Frontal cortex (tissue), 4 donors: ENCODE measurements at places on chromosomes 7 and 10. TPM values are rescaled to one million over a fixed set of nuclear protein-coding genes. Genes with fewer than 3 reads are reported as not detected.

Gene AKR1C3
- total RNA-seq: 2.4 TPM

Gene SLC13A1
- not detected for total RNA-seq

Gene SLC16A12
- total RNA-seq: 1.2 TPM

Gene ASAH2
- total RNA-seq: 2.9 TPM

Gene WNT8B
- total RNA-seq: not detected

Gene TMEM139
- not detected for total RNA-seq

Gene ASB13
- total RNA-seq: 18.8 TPM

Gene NKX2-3
- total RNA-seq: under 0.01 TPM

Gene TFEC
- total RNA-seq: 0.82 TPM

Gene ZNF25
- total RNA-seq: 66.0 TPM

Gene DGKI
- total RNA-seq: 98.6 TPM

Gene PDK4
- total RNA-seq: 2.9 TPM

Gene PDE6C
- total RNA-seq: not detected

Gene BLOC1S2
- total RNA-seq: 52.2 TPM

DNA sequence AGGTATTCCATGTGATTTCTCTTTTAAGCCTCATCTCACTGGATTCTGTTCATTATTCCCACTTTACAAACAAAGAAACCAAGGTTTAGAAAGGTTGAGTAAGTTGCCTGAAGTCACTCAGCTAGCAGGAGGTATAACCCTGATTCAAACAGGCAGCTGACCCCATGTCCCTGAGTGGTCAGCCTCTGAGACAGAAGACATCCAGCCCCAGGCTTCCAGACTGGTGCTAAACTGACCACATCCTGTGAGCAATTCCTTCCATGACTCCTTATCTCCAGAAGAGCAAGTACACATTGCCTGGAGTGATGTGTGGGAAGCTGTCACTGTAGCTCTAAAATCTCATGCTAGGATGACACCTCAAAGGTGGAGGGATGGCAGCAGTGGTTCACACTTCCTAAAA is 3.7 kb downstream of the PLPP4 start:
- no peak for DNase-seq

- DNase-seq: no peak
Observed at GRCh38 chr7:98870807-98871491, 1.1 kb upstream of the TMEM130 start.

- no peak for DNase-seq
Observed at GRCh38 chr10:104317726-104318299, 20.5 kb downstream of the ITPRIP start.

- no peak for DNase-seq
Observed at GRCh38 chr7:114218283-114218682, 196.3 kb upstream of the FOXP2 start.

GRCh38 chr7:7764520-7765396 is 46.4 kb upstream of the RPA3 start:
- no peak for DNase-seq

DNA sequence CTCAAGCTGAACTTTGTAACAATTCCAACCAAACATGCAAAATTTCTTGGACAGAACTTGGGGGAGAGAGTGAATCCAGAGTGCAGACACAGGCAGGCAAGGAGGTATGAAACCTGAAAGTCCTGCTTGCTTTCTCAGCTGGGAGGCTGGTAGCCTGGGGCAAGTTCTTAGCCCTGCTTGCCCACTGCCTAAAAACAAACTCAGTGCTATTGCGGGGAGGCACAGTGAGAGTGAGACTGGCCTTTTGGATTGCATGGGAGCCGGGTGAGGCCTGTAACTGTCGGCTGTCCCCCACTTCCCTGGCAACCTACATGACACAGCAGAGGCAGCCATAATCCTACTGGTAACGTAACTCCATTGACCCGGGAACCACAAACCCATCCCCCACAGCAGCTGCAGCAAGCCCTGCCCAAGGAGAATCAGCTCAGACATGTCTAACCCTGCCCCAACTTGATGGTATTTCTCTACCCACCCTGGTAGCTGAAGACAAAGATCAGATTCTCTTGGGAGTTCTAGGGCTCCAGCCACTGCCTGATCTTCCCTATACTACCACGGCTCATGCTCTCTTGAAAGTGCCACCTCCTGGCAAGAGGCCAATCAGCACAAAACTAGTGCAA is 663.6 kb downstream of the GRM8 start:
- DNase-seq: no peak

DNA sequence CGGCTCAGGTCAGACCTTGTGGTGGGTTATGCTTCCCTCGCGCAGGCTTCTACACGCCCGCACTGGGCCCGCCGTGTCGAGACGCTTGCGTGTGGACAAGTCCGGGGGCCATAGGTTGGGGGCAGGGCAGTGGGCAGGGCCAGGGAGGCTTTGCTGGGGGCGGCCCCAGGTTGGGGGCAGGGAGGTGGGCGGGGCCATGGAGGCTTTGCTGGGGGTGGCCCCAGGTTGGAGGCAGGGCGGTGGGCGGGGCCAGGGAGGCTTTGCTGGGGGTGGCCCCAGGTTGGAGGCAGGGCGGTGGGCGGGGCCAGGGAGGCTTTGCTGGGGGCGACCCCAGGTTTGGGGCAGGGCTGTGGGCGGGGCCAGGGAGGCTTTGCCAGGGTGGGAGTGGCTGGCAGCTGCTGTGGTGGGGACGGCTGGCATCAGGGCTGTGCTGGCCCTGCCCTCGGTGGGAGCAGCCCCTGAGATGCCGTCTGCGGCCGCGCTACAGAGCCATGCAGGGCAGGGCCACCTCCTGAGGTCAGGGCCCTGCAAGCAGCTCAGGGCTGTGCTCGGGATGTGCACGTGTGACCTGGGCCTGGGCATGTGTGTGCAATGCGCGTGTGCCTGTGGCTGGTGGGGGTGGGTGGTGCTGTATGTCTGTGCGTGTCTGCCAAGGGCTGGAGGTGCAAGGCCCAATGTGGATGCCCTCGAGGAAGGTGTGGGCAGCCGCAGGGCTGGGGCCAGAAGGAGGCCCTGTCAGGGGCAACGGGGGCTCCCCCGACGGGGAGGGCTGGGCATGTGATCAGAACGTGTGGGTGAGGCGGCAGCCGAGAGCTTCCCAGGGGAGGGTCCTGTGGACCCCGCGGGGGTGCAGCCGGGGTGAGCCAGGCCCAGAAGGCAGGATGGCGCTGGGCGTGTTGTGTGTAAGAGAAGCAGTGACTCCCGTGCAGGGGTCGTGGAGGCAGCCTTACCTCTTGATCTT is 72.5 kb upstream of the NKX6-2 start:
- no peak for DNase-seq

DNA sequence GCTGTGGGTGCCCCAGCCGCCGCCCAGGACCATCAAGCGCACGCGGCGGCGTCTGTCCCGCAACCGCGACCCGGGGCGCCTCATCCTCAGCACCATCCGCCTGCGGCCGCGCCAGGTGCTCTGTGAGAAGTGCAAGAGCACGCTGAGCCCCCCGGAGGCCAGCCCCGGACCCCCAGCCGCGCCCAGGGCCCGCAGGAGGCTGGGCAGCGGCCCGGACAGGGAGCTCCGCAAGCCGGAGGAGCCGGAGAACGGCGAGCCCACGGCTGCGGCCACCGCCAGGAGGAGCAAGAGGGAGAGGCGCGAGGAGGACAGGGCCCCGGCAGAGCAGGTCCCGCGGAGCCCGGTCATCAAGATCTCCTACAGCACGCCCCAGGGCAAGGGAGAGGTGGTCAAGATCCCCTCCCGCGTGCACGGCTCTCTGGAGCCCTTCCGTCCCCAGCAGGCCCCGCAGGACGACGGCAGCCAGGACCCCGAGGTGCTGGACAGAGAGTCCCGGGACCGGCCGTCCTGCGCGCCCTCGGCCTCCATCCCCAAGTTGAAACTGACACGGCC is 8.0 kb downstream of the PWWP2B start:
- DNase-seq: no peak

GRCh38 chr7:90816511-90817142 is 220.5 kb downstream of the CDK14 start:
- DNase-seq: no peak

- DNase-seq: no peak
Observed at GRCh38 chr10:71033396-71033980, 145.1 kb upstream of the PCBD1 start.

DNA sequence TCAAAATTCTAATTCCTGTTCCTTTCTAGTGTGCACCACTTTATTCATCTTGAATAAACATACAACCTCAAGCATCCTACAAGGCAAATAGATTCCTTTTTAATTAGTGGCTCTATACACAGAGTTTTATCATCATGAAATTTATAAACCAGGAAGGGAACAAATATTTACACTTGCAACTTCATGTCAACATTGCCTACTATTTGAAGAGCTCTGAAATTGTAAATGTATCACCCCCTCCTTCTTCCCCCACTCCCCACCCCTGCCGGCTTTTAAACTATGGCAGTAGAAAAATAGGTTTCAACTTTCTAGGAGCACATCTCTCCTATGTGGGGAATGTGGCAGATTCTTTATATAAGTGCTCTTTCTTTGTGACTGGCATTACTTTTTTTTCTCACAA is 49.6 kb downstream of the KAT6B start:
- DNase-seq: no peak

DNA sequence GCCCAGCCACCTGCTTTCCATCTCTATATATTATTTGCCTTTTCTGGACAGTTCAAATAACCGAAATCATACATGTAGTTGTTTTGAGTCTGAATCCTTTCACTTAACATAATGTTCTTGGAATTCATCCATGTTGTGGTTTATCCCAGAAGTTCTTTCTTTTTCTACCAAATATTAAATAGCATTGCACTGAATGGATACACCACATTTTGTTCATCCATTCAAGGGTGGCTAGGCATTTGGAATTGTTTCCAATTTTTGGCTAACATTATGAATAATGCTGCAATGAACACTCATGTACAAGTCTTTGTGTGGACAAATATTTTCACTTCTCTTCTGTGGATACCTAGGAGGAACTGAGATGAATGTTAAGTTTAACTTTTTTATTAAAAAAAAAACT is 18.0 kb downstream of the DNAJC1 start:
- no peak for DNase-seq

DNA sequence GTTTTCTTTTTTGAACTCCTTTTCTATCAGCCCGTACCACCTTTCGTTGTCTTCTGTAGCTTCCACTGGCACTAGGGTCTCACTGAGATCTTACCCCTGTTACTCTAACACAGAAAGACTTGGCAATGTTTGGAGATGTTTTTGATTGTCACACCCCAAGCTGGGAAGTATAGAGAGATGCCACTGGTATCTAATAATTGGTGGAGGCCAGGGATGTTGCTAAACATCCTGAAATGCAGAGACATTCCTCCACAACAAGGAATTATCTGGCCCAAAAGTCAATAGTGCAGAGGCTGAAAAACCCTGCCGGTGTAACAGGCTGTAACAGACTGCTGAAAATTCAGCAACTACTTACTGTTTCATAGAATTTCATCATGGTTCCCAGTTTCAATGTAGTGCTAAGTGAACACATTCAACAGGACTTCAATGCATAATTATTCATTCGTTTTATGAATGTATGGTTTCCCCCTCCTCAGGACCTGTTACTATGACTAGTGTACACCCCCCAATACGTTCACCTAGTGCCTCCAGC is 115.9 kb downstream of the TRIM24 start:
- DNase-seq: no peak

- no peak for DNase-seq
Observed at GRCh38 chr7:40310258-40310657, 175.5 kb downstream of the SUGCT start.

GRCh38 chr7:106599343-106599698 is 61.6 kb downstream of the CCDC71L start:
- no peak for DNase-seq

- no peak for DNase-seq
Observed at GRCh38 chr7:128985660-128986059, 47.9 kb downstream of the IRF5 start.
